ENCODE measurements at places on chromosomes 6 and 20. TPM values are rescaled to one million over a fixed set of nuclear protein-coding genes. Genes with fewer than 3 reads are reported as not detected.

DNA sequence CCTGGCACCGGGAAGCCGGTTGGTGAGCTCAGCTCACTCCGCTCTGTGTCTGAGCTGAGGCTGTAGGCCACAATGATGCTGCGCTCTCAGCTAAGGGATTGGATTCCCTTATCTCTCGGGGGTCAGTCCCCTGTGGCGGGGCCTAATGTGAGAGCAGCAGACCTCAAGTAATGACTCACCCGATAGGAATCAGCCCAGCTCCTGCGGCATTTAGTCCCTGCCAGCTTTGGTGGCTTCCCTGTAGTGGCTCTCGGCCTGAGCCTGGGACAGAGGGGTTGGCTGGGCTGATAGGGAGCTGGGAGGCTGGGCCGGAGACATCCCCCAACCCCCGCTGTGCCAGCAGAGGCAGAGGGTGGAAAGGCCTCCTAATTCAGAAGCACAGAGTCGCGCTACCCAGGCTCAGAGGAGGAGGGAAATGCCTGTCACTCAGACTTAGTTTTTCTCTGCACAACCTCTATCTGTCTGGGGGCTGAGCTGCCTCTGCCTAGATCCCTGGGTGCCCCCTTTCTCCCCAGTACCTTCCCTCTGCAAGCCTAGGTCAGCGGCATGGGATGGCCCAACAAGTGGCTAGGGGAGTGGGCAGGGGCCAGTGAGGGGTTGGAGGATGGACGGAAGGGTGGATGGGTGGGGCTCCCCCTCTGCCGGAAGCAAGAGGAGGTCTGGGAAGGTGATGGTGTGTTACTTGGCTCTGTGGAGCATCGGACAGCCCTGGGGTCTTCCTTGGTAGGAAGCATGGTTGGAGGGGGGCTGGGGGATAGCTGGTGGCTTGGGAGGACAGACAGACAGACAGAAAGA lies 92.2 kb downstream of the CDH22 start:
- no peaks in the 10 kb centered on the region for H3K27me3 ChIP-seq
- peak overlapping the region; percentile 43 for H3K27ac ChIP-seq
- peak; percentile 93 for DNase-seq
- H3K36me3 ChIP-seq: no peaks in the 10 kb centered on the region
- no peak overlapping the region for H3K4me3 ChIP-seq
- peaks cover 10% of the 10 kb centered on the region for H3K4me1 ChIP-seq

GRCh38 chr6:57013521-57013926 lies 33.0 kb upstream of the KIAA1586 start:
- H3K27me3 ChIP-seq: no peaks in the 10 kb centered on the region
- no peak for DNase-seq
- no peaks in the 10 kb centered on the region for H3K4me1 ChIP-seq

DNA sequence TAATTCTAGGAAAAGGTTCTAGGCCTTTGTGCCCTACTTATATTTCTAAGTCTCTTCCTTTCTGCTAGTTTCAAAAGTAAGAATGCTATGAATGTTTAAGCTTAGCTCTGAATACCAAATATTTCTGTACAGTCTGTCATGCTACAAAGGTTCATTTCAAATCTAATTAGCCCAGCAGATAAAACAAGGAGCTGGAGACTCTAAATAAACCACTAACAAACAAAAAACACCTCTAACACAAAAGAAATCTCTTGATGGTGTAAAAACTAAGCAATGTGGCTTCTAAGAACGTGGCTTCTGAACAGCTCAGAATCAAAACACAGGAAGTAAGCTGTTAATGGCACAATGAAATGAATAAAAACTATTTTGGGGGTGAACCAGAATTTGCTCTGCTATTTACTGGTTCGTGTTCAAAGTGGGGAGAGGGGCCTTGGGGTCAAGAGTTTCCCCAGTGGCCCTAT lies 198.3 kb downstream of the BCAS1 start:
- H3K27ac ChIP-seq: no peak overlapping the region
- H3K27me3 ChIP-seq: no peaks in the 10 kb centered on the region
- H3K36me3 ChIP-seq: no peaks in the 10 kb centered on the region

DNA sequence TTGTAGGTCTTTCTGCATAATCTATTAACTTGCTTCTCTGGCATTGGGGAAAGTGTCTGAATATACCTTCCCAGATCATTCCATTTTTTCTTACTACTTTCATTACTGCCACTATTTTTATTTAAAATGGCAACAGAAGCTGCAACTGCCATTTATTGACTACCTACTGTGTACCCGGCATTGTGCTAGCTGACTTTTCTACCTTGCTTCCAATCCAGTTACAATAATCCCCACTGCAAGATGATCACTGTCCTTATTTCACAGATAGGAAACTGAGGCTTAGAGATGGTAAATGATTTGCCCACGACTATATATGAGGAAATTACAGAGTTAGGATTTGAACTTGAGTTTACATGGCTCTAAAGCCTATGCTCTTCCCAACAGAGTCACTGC lies 129.0 kb downstream of the MAP3K7 start:
- no peak overlapping the region for H3K27ac ChIP-seq
- H3K4me3 ChIP-seq: no peak overlapping the region
- no peaks in the 10 kb centered on the region for H3K4me1 ChIP-seq
- no peaks in the 10 kb centered on the region for H3K36me3 ChIP-seq
- H3K27me3 ChIP-seq: no peaks in the 10 kb centered on the region
- DNase-seq: no peak

GRCh38 chr20:34506480-34506879 lies 9.7 kb upstream of the DYNLRB1 start:
- no peak overlapping the region for H3K27ac ChIP-seq
- no peaks in the 10 kb centered on the region for H3K4me1 ChIP-seq
- DNase-seq: no peak
- H3K36me3 ChIP-seq: no peaks in the 10 kb centered on the region
- H3K4me3 ChIP-seq: no peak overlapping the region

- H3K36me3 ChIP-seq: no peaks in the 10 kb centered on the region
- no peaks in the 10 kb centered on the region for H3K4me1 ChIP-seq
- no peak overlapping the region for H3K27ac ChIP-seq
- no peak overlapping the region for H3K4me3 ChIP-seq
- DNase-seq: no peak
Observed at GRCh38 chr6:4568138-4568537, 208.1 kb upstream of the CDYL start.

DNA sequence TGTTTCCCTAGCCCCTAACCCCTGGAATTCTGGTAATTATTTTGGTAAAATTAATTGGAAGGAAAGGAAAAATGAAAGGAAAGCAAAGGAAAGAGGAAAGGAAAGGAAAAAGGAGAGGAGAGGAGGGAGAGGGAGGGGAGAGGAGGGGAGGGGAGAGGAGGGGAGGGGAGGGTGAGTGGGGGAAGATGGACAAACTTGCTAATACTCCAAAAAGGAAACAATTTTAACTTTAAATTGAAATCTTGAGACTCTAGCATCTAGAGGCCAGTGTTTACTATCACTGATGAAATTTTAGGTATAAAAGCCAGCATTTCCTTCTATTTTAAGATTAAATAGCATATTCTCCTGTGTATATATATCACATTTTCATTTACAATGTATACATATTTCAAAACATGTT lies 156.5 kb downstream of the COL12A1 start:
- H3K36me3 ChIP-seq: no peaks in the 10 kb centered on the region
- H3K4me1 ChIP-seq: no peaks in the 10 kb centered on the region
- H3K27ac ChIP-seq: no peak overlapping the region
- H3K27me3 ChIP-seq: no peaks in the 10 kb centered on the region
- DNase-seq: no peak

- no peak overlapping the region for H3K27ac ChIP-seq
- peaks cover 20% of the 10 kb centered on the region for H3K4me1 ChIP-seq
- H3K36me3 ChIP-seq: no peaks in the 10 kb centered on the region
- H3K27me3 ChIP-seq: no peaks in the 10 kb centered on the region
- no peak overlapping the region for H3K4me3 ChIP-seq
Observed at GRCh38 chr6:35451354-35452182, 570 bp upstream of the FANCE start.

GRCh38 chr6:126672649-126673048 lies 332.7 kb downstream of the CENPW start:
- H3K4me1 ChIP-seq: no peaks in the 10 kb centered on the region
- DNase-seq: no peak
- no peak overlapping the region for H3K4me3 ChIP-seq
- no peak overlapping the region for H3K27ac ChIP-seq
- no peaks in the 10 kb centered on the region for H3K27me3 ChIP-seq
- H3K36me3 ChIP-seq: no peaks in the 10 kb centered on the region

The SPATS1 gene
- total RNA-seq: not detected
